ENCODE measurements at places on chromosomes 2 and 18.
A peak's percentile ranks its signal among the peaks of the same experiment; 100 is the strongest.

DNA sequence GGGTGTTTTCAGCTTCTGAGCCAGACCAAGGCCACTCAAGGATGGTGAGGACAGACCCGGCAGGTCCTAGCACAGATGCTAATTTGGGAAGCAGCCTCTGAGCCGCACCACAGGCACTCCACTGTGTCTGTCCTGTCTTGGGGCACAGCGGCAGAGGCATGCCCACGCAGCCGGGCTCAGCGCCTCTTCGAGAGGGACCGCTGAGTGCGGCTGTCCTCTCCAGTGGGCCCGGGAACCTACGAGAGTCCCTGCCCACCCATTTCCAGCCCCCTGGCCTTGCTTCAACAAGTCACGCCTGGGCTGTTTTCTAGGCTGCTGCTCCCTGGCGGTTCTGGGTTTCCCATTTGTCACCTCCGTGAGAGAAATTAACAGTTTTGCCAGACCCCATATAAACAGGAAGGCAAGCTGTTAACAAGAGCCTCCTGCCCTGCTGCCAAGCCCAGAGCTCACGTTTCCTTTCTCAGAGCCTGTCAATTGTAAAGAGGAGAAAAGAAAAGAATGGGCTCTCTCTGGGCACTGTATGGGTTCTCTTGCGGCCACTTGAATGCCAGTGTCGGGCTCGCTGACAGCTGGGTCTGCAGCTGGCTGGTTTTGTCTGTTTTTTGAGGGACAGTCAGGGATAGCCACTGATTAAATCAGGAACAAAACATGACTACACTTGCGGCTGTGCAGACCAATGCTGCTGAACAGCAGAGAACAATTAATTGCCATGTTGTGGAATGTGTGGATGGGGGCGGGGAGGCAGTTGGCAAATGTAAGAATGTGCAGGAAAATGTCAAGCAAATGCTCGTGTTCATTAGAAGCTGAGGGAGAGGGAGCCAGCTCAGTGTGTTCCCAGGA is 30.6 kb downstream of the TMEM17 start:
- no peak for DNase-seq

GRCh38 chr2:35443087-35443486 is 912.5 kb upstream of the CRIM1 start:
- DNase-seq, result no peak

- no peak for DNase-seq
Observed at GRCh38 chr2:121649149-121649595, at the start of gene CLASP1. TSS of gene CLASP1 (minus strand) at chr2:121649462. CDS start at chr2:121605895, 43,567 bp downstream.

DNA sequence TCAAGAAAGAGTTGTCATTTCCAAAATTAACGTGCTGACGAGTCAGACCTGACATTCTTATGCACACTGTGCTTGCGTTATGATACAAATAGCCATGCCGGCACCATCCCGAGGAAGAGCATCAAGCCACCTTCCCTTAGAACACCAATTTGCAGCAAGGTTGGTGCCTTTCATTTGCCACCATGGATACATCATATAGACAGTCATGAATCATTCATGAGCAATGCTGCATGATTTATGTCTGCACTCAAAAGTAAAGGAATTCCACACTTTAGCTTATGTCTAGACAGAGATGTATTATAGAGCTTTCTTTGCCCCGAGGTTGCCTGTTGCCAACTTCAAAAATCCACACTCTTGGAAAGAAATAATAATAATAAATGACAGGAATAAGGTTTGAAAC is 166.9 kb downstream of the VWC2L start:
- no peak for DNase-seq

- no peak for DNase-seq
Observed at GRCh38 chr2:39304200-39304599, 60.4 kb upstream of the CDKL4 start.

DNA sequence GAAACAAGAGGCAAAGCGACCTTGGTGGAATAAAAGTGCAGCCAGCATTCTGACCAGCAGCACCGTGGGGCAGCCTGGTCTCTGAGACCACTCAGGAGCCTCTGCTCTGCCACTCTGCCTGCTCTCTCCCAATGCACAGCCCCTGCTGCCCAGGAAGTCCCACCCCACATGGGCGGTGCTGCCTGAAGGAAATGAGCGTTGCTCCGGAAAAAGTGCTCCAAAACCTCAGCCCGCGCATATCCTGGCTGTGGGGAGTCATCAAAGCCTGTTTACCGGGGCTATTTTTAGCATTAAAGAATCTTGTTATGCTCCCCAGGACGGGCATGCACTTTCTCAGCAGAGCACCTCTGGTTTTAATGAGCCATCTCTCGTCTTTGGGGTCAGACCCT is 54.5 kb downstream of the EPAS1 start:
- DNase-seq, result no peak

DNA sequence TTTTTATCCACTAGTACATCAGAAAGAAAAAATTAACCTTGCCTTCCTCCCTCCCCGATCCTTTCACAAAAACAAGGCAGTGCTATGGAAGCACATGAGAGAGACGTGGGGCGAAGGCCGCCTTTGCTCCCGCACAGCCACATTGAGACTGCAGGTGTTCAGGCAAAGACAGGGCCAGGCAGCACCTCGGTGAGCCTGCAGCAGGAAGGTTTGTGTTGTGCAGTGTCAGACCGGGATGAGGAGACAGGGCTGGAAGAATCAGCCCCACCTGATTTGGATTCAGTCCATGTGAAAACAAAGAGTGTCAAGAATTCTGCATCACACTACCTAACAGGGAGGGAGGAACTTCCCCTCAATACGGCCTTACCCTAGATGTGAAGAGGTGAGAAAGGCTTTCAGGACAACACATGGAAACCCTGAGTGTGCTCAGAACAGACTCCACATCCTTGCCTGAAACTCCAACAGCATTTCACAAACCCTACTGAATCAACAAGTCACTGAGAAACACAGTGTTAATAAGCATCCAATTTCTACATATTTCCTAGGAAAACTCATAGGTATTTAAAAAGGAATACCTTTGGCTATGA is 59.6 kb downstream of the HDAC4 start:
- DNase-seq, result no peak

DNA sequence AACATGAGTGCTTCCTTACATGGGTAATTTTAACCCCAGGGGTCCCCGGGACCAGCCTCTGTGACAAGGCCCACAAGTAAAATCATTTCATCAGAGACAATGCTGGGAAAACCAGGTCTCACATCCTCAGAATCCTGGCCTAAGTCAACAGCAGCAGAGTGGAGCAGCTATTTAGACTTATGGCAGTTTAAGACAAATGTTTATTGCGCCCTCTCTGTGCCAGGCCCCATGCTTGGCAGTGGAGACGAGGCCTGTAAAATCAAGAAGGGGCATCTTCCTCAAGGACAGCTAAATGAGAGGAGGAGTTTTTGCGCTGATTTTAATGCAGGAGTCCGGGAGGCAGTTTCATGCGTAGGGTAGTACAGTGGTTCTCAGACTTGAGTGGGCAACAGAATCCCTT is 56.0 kb upstream of the ACAA2 start:
- no peak for DNase-seq

- DNase-seq, result peak; percentile 63
Observed at GRCh38 chr2:137947728-137948336, 16.4 kb upstream of the HNMT start.

- DNase-seq, result no peak
Observed at GRCh38 chr18:78865056-78865598, 114.5 kb upstream of the SALL3 start.

DNA sequence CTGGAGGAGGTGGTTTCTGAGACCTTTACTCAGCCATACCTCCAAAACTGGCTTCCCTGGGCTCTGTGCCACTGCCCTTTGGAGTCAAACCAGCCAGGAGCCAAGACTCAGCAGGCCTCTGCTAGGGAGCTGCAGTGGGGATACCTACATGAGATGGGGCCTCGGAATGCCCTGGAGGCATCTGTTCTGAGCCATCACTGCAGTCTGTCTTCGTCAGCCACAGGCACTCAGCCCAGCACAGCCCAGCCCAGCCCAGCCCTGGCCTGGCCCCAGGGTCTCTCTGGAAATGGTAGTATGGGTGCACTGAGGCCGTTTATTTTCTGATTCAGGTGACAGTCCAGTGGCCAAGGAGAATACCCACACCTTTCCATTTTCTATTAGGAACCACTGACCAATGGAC is 209.8 kb downstream of the CELF4 start:
- DNase-seq, result no peak

DNA sequence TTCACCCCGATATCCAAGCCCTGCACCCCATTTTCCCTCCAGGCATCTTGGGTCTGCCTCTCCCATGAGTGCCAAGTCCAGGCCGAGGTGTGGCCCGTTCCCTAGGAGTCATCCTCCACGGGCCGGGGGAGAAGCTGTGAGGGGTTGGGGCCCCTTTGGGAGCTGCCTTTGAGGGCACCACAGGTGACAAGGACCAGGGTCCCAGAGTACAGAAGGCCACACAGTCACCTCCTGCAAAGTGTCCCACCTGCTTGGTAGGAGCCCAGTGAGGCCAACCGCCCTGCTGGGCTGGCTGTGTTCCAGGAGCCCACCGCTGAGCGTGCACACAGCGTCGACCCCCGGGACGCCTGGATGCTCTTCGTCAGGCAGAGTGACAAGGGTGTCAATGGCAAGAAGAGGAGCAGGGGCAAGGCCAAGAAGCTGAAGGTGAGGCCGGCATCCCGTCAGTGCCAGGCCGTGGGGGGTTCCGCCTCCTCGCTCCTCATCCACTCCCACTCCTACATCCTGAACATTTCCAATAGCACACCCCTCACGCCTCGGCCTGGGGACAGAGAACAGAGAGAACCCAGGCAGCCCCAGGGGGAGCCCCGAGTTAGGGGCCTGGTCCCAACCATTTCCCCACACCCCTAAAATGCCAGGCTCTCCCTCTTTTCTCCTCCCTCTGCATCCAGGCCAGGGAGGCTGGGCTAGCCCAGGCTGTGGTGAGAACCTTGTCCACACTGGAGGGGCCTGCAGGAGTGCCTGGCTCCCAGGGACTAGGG is 2.7 kb downstream of the ERFE start:
- no peak for DNase-seq

DNA sequence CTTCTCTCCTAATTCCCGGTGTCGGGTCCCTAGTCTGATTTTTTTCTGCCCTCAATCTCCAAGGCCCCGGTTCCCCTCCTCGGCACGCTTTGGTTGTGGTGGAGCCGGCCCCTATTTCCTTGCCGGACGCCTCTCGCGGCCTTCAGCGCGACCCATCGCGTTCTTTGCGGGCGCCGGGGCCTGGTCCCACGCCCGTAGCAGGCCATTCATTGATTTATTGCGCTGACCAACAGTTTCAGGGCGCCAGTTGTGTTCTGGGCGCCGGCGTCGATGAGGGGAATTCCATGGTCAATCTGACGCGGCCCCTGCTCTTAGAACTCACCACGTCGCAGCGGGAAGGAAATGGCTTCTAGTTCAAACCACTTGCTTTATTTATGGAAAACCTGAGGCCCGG is 396 bp downstream of the CNOT9 start:
- no peak for DNase-seq

GRCh38 chr18:26429535-26430226 is 118.7 kb downstream of the KCTD1 start:
- no peak for DNase-seq

- DNase-seq, result no peak
Observed at GRCh38 chr2:223674998-223675609, 72.9 kb upstream of the SCG2 start.

- no peak for DNase-seq
Observed at GRCh38 chr2:67514515-67514914, 117.4 kb downstream of the ETAA1 start.

GRCh38 chr2:111940333-111941196 is 42.2 kb downstream of the MERTK start:
- DNase-seq, result no peak

DNA sequence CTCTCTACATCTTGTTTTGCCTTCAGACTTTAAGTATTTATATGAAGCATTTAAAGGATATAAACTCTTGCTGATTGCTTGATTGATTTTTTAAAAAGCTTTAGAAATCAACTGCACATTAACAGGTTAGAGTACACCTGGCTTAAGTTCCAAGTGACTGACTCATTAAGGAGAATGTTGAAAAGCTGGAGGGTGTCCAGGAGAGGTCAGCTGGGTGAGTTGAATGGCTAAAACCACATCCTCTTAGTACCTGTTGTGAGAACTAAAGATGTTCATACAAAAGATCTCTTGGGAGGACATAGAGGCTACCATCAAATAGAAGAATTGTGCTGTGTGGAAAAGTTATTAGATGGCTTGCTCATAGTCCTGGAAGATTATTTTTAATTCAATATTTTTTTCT is 206.8 kb downstream of the TXNL1 start:
- no peak for DNase-seq

- DNase-seq, result no peak
Observed at GRCh38 chr2:150526827-150527226, 39.4 kb upstream of the RND3 start.

- DNase-seq, result no peak
Observed at GRCh38 chr2:220065581-220065980, 438.2 kb downstream of the SLC4A3 start.

DNA sequence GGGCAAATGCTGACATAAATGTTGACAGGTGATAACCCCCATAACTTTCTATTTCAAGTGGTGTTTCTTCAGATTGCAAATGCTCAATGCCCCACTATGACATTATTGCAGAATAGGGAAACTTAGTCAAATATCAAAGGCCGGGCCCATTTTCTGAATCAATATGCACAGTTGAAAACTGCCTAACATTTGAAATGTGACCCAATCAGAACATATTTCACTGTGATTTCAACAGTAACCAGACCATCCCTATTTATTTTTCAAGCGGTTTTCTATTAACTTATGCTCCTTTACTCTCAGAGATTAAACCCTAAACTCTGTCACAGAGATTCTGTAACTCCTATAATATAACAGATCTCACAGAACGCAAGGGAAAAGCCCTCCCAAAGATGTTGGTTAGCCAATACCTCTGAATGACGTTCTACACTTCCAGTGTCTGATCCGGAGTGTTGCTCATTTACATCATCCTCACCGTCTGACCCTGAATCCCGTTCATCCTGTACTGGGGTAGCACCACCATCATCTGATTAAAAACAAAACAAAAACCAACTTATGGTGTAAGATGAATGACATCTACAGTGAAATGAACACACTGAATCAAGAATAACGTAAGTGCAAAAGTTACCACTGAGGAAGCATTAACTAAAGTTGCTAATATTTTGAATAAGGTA is 2.9 kb downstream of the IWS1 start:
- DNase-seq, result no peak

DNA sequence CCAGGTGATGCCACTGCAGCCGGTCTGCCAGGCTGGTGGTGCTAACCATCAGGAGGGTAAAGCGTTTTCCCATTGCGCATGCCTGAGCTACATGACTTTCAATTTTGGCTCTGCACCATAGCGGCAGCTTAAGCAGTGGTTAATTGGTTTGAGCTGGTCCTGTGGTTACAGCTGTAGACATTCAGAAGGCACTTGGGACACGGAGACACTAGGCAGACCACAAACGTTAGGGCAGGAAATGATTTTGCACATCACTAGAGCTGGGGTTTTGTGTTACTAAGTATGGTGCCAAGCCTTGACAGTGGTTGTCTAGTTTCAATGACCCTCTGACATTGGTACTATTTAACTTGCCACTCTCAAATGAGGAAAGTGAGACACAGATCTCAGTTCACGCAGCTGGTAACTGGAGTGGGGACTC is 28.9 kb upstream of the CNOT11 start:
- DNase-seq, result peak; percentile 96

GRCh38 chr2:216412022-216412999 is at the start of gene SMARCAL1:
TSS of gene SMARCAL1 (plus strand) at chr2:216412484. CDS start at chr2:216414705, 2,221 bp downstream.
- peak; percentile 99 for DNase-seq
